ENCODE measurements at places on chromosomes 1 and 21. TPM values are rescaled to one million over a fixed set of nuclear protein-coding genes. Genes with fewer than 3 reads are reported as not detected.

- no peaks in the 10 kb centered on the region for H3K27me3 ChIP-seq
- H3K36me3 ChIP-seq, result no peaks in the 10 kb centered on the region
- H3K4me1 ChIP-seq, result no peaks in the 10 kb centered on the region
- H3K27ac ChIP-seq, result no peak overlapping the region
- H3K4me3 ChIP-seq, result no peak overlapping the region
- no peak for DNase-seq
Observed at GRCh38 chr1:47694011-47694890, 256.4 kb downstream of the FOXD2 start.

GRCh38 chr1:175287377-175287776 lies 94.8 kb upstream of the KIAA0040 start:
- no peak overlapping the region for H3K4me3 ChIP-seq
- no peaks in the 10 kb centered on the region for H3K36me3 ChIP-seq
- DNase-seq, result no peak
- no peaks in the 10 kb centered on the region for H3K27me3 ChIP-seq
- H3K27ac ChIP-seq, result no peak overlapping the region
- H3K4me1 ChIP-seq, result no peaks in the 10 kb centered on the region

DNA sequence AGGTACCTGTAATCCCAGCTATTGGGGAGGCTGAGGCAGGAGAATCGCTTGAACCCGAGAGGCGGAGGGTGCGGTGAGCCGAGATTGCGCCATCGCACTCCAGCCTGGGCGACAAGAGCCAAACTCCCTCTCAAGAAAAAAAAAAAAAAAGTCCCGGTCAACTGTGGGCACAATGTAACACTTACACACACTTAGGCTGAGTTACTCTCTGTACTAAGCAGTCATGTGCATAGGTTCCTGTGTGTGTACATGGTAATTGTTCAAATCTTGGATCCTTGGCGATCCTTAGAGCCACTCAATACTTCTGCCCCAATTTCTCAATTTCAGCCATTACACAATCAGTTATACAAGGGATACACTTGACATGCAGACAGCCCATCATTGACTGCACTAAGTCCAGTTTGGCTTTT lies 11.6 kb downstream of the SDCCAG8 start:
- H3K4me3 ChIP-seq, result no peak overlapping the region
- H3K4me1 ChIP-seq, result peaks cover 6% of the 10 kb centered on the region
- H3K27me3 ChIP-seq, result no peaks in the 10 kb centered on the region
- H3K36me3 ChIP-seq, result no peaks in the 10 kb centered on the region

GRCh38 chr21:33112151-33112550 lies 42.2 kb downstream of the OLIG1 start:
- H3K27ac ChIP-seq, result no peak overlapping the region
- no peak for DNase-seq
- no peaks in the 10 kb centered on the region for H3K4me1 ChIP-seq
- H3K4me3 ChIP-seq, result no peak overlapping the region
- H3K27me3 ChIP-seq, result peaks cover 46% of the 10 kb centered on the region
- no peaks in the 10 kb centered on the region for H3K36me3 ChIP-seq

GRCh38 chr1:86500714-86501113 lies 32.0 kb downstream of the CLCA1 start:
- H3K27ac ChIP-seq, result no peak overlapping the region
- no peak overlapping the region for H3K4me3 ChIP-seq
- H3K4me1 ChIP-seq, result no peaks in the 10 kb centered on the region
- H3K36me3 ChIP-seq, result no peaks in the 10 kb centered on the region
- no peak for DNase-seq

- DNase-seq, result peak; percentile 61
- H3K4me3 ChIP-seq, result peak overlapping the region; percentile 72
- peaks cover 30% of the 10 kb centered on the region for H3K36me3 ChIP-seq
- H3K4me1 ChIP-seq, result peaks cover 5% of the 10 kb centered on the region
Observed at GRCh38 chr1:145846201-145846612, 777 bp downstream of the NUDT17 start.

- peaks cover 3% of the 10 kb centered on the region for H3K4me1 ChIP-seq
- DNase-seq, result no peak
- no peaks in the 10 kb centered on the region for H3K36me3 ChIP-seq
Observed at GRCh38 chr1:6040861-6041415, 4.8 kb upstream of the KCNAB2 start.

GRCh38 chr1:212315907-212316306 lies 30.7 kb downstream of the PPP2R5A start:
- H3K27me3 ChIP-seq, result no peaks in the 10 kb centered on the region
- no peak for DNase-seq
- H3K4me1 ChIP-seq, result no peaks in the 10 kb centered on the region
- H3K4me3 ChIP-seq, result no peak overlapping the region

GRCh38 chr1:190479516-190479915 lies 1.9 kb upstream of the BRINP3 start:
- no peaks in the 10 kb centered on the region for H3K4me1 ChIP-seq
- H3K4me3 ChIP-seq, result no peak overlapping the region
- H3K27ac ChIP-seq, result no peak overlapping the region
- H3K27me3 ChIP-seq, result peaks cover 4% of the 10 kb centered on the region

DNA sequence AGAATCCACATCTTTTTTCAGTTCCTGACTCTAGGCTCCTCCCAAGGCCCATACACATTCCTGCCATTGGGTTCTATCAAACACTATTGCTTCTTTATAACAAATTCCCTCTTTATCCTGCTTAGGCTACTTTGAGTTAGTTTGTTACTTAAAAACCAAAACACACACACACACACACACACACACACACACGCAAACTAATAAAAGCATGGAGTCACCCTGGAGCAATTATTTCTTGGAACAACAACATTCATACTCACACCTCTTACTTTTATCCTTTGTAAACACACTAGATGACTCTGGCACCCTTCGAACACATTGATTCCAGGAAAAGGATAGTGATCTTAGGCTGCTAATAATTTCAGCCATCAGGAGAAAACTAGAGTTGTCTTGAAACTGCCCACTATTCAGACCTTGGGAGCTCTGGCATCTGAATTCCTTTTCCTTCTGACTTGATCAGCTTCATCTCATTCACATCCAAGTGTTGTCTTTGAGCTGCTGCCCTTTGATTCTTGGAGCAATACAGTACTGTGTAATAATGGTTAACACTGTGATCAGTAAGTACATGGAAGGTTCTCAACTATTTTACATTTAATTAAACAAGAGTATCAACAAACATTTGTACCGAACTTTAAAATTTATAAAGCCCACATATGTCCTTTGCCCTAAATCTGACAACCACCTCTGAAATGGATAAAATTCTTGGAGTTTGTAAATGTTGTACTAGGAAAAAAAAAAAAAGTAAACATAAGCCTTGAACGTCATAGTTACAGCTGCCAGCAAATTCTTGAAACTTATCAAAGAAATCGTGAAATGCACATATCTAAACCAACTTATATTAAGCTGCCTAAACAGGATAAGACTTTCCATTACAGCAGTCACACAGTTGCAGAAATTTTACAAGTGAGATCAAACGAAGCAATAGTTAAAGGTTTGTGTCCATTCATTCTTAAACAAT lies 2.8 kb upstream of the SEC22B start:
- DNase-seq, result no peak
- peak overlapping the region; percentile 68 for H3K27ac ChIP-seq
- no peaks in the 10 kb centered on the region for H3K36me3 ChIP-seq
- H3K27me3 ChIP-seq, result no peaks in the 10 kb centered on the region

DNA sequence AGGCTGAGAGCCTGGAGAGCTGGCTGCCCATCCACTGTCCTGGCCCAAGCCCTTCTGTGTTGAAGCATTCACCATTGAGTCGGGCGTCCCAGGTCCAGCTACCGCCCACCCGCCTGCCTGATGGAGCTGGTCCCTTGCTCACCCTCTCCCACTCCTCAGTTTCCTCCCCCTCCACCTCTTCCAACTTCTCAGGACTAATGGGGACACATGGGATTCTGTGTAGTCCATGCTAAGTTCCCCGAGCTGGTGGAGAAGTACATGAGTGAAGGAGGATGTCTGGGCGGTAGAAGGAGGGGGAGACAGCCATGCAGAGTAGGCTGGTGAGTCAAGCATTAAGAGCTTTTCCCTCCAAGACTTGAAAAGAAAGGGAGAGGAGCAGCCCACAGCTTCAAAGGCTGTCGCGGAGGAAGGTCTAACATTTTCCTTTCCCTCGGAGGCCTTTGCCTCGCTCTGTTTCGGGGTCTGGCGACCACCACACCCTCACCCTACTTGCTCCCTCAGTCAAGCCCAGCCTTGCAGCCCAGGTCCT lies 561 bp downstream of the SLC26A9 start:
- no peaks in the 10 kb centered on the region for H3K27me3 ChIP-seq
- no peak overlapping the region for H3K27ac ChIP-seq
- H3K4me3 ChIP-seq, result no peak overlapping the region
- no peak for DNase-seq

GRCh38 chr1:42145764-42146625 lies 7.2 kb upstream of the GUCA2B start:
- no peak overlapping the region for H3K27ac ChIP-seq
- no peaks in the 10 kb centered on the region for H3K4me1 ChIP-seq
- no peak overlapping the region for H3K4me3 ChIP-seq
- DNase-seq, result no peak
- no peaks in the 10 kb centered on the region for H3K36me3 ChIP-seq

- H3K4me3 ChIP-seq, result no peak overlapping the region
- H3K4me1 ChIP-seq, result no peaks in the 10 kb centered on the region
- H3K36me3 ChIP-seq, result no peaks in the 10 kb centered on the region
- no peak for DNase-seq
- no peak overlapping the region for H3K27ac ChIP-seq
Observed at GRCh38 chr21:42676808-42677207, 23.4 kb downstream of the PDE9A start.

DNA sequence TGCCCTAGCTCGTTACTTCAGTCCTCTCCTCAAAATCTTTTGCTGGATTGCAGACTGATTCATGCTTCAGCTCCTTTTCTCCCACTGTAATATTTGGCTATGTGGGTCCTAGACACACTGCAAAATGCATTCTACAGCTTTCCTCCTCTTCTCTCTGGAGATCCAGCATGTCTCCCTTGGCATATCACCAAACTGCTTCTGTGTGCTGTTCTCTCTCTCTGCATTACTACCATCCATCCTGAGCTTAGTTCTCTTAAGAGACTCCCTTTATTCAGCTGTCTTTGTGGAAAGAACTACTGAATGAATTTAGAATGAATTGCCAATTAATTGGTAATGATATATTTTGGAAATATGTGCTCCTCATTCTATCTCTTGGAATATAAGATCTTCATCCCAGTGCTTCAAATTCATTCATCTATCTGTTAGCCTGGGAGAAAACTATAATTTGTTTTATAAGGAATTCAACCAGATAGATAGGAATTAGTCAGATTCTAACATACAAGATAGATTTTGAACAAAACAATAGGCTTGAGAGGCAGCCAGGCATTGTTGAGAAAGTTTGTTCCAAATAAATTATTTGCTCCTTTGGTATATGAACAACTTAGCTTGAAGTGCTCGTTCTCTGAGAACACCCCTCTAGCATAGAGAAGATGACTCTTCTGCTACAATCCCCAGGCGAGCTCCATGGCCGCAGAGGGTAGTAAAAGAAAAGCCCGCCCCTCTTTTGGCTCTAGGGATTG lies 71.9 kb downstream of the NTMT2 start:
- DNase-seq, result no peak
- no peak overlapping the region for H3K4me3 ChIP-seq
- H3K27me3 ChIP-seq, result no peaks in the 10 kb centered on the region

- H3K36me3 ChIP-seq, result no peaks in the 10 kb centered on the region
- no peaks in the 10 kb centered on the region for H3K4me1 ChIP-seq
- no peak overlapping the region for H3K27ac ChIP-seq
- no peak overlapping the region for H3K4me3 ChIP-seq
- no peaks in the 10 kb centered on the region for H3K27me3 ChIP-seq
- DNase-seq, result peak; percentile 27
Observed at GRCh38 chr1:87024936-87025540, 110.6 kb downstream of the HS2ST1 start.

DNA sequence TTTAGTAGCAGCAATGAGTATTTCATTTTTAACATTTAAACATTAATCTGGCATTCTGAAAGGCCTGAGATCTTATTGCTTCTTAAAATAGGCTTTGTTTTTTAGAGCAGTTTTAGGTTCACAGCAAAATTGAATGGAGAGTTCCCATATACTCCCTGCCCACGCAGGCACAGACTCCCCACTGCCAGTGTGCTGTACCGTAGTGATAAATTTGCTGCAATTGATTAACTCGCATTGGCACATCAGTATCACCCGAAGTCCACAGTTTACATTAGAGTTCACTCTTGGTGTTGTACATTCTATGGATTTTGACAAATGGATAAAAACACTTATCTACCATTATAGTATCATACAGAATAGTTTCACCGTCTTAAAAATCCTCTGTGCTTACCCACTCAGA lies 71.8 kb upstream of the ERRFI1 start:
- no peak overlapping the region for H3K4me3 ChIP-seq
- DNase-seq, result no peak
- no peaks in the 10 kb centered on the region for H3K36me3 ChIP-seq

GRCh38 chr1:235018720-235019444 lies 109.8 kb downstream of the TOMM20 start:
- H3K36me3 ChIP-seq, result no peaks in the 10 kb centered on the region
- peak; percentile 82 for DNase-seq
- no peak overlapping the region for H3K4me3 ChIP-seq
- no peak overlapping the region for H3K27ac ChIP-seq

DNA sequence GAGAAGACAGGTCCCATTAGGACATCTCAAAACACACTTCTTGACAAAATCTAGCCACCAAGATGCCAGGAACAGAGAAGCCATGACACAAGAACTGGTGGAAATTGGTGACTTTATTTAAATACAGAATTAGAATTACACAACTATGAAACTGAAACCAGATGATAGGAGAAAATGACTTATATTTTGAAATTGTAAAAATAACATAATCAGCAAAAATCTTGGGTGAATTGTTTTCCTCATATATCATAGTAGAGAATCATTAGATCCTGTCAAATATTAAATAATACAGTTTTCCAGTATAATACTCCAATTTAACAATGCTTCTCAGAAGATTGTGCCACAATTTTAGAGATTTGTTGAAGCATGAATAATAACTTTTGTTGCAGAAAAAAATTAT lies 81.5 kb upstream of the MROH9 start:
- H3K27me3 ChIP-seq, result no peaks in the 10 kb centered on the region
- H3K27ac ChIP-seq, result no peak overlapping the region
- no peaks in the 10 kb centered on the region for H3K36me3 ChIP-seq
- H3K4me3 ChIP-seq, result no peak overlapping the region
- H3K4me1 ChIP-seq, result no peaks in the 10 kb centered on the region

GRCh38 chr1:181559142-181559541 lies 75.8 kb downstream of the CACNA1E start:
- no peaks in the 10 kb centered on the region for H3K36me3 ChIP-seq
- no peak overlapping the region for H3K27ac ChIP-seq
- no peaks in the 10 kb centered on the region for H3K27me3 ChIP-seq
- no peak overlapping the region for H3K4me3 ChIP-seq
- DNase-seq, result no peak
- H3K4me1 ChIP-seq, result no peaks in the 10 kb centered on the region

GRCh38 chr1:25737130-25737529 lies 62.9 kb upstream of the SELENON start:
- H3K4me3 ChIP-seq, result no peak overlapping the region
- H3K36me3 ChIP-seq, result no peaks in the 10 kb centered on the region

- no peaks in the 10 kb centered on the region for H3K27me3 ChIP-seq
- no peaks in the 10 kb centered on the region for H3K36me3 ChIP-seq
- H3K4me1 ChIP-seq, result no peaks in the 10 kb centered on the region
Observed at GRCh38 chr1:215932558-215932957, 365.5 kb downstream of the KCTD3 start.

AMY2A gene
- not detected for total RNA-seq

ZNF648 gene
- total RNA-seq, result not detected

AURKAIP1 gene
- 111 TPM for total RNA-seq

KRTAP21-2 gene
- not detected for total RNA-seq

KRTAP7-1 gene
- not detected for total RNA-seq

NCDN gene
- 22.4 TPM for total RNA-seq

SAMSN1 gene
- total RNA-seq, result 10.4 TPM

FMO3 gene
- 19.3 TPM for total RNA-seq

OR2M3 gene
- total RNA-seq, result not detected
